ENCODE measurements at places on chromosomes 16 and 17.

DNA sequence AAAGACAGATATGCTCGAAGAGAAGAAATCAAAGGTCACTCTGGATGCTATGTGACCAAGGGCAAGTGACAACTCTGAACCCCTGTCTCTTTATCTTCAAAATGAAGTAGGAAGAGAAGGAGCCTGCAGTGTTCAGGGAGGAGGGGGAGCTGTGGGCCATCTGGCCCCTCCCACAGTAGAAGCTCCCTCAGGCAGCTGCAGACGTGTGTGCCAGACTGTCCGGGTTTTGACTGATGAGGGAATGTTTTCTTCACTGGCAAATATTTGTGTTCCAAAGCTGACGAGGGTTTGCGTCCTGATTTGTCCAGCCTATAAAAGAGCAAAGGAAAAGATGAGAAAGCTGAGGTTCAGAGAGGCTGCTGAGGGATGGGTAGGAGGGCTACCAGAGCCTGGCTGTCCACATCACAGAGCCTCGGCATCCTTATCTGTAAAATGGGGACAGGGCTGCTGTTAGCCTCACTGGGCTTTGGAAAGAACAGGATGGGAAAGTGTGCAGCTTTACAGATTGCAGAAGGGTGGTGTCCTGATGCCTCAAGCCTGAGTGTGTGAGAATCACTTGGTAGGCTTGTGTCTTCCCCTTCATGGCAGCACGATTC lies 1.8 kb upstream of the GINS2 start:
- DNase-seq = no peak

- no peak for DNase-seq
Measured at GRCh38 chr17:74305865-74306654, 20.0 kb upstream of the KIF19 start.

DNA sequence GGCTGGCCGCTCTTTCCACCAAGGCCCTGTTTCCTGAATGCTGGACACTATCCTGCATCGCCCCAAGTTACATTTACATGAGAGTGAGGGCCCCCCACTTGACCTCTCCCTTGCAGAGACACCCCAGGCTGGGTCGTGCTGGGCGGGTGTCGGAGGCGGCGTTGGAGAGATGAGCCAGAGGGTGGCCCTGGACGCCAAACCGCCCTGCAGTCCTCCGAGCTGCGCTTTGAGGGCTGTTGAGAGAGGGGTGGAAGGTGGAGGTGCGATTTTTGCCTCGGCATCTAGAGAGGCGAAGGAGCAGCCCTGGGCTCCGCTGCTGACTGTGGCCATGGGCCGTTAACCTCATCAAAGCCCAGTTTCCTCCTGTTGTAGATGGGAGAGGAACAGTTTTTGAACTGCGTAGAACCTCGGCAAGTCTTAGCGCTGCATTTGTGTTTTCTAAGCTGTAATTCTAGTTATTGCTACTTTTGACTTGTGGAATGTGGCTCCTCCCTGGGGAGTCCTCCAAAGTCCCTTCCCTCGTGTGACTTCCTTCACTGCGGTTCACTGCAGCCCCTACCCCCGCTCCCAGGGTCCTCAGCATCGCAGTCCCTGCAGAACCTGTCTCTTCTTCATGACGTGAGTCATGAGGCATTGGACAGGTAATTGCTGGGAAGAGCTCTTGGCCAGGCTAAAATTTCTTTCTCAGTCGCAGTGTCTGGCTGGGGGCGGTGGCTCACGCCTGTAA lies 986 bp upstream of the ELOB start:
- DNase-seq = no peak

GRCh38 chr17:56793957-56794356 lies 39.8 kb downstream of the C17orf67 start:
- no peak for DNase-seq

DNA sequence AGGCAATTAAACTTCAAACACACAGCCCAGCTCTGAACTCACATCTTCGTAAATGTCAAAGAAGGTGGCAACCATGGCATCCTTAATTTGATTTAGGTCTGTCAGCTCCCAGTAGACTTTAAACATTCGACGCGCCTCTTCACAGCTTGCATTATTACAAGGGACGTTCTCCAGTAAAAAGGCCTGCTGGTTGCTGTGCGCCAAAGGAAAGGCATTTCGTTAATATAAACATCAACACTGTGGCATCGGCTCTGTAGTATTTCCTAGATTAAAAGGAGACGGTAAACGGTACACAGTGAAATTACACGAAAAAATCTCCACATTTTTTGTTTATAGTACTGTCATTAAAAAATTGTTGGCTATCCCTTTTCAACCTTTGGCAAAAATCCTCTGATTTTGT lies 116.8 kb upstream of the NETO2 start:
- no peak for DNase-seq

DNA sequence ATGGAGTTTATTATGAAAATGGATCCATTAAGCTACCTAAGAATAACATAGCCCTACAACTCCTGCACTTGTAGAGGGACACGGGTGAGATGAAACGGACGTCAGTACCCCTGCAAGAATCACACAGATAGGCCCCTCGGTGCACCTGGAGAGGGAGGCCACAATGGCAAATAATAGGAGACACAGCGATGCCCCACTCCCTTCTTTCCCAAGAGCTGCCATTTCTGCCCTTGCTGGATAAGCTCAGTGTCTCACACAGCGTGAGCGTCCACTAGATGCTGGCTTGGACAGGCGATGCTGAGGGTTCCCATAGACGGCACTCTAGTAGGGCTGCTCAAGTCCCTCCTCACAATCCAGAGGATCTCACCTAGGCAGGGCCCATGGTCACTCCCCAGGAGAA lies 67.8 kb downstream of the ADCY9 start:
- DNase-seq = no peak

DNA sequence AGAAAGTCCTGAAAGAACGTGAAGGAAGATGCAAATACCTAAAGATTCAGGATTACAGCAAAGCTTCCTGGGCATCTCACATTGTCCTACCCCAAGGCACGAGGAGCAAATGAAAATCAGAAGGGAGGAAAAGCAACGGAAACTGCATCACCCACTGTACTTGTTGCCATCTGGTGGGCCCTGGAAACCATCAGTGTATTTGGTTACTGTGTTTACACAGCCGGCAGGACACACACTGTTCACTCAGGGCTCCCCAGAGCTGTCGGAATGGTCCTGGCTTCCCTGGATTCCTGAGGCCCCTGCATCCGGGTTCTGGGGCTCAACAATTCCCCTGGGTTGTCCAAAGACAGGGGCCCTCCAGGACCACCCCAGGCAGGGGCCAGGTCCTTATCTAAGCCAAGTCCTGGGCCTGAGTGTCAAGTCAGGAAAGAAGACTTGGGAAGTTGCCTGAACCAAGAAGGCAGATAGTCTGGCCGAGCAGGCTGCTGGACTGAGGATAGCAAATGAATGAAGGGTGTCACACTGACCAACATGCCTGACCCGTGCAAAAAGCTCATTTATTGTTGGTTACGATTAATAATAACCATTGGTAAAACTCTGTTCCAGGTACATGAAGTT lies 52.8 kb downstream of the SOX9 start:
- no peak for DNase-seq

DNA sequence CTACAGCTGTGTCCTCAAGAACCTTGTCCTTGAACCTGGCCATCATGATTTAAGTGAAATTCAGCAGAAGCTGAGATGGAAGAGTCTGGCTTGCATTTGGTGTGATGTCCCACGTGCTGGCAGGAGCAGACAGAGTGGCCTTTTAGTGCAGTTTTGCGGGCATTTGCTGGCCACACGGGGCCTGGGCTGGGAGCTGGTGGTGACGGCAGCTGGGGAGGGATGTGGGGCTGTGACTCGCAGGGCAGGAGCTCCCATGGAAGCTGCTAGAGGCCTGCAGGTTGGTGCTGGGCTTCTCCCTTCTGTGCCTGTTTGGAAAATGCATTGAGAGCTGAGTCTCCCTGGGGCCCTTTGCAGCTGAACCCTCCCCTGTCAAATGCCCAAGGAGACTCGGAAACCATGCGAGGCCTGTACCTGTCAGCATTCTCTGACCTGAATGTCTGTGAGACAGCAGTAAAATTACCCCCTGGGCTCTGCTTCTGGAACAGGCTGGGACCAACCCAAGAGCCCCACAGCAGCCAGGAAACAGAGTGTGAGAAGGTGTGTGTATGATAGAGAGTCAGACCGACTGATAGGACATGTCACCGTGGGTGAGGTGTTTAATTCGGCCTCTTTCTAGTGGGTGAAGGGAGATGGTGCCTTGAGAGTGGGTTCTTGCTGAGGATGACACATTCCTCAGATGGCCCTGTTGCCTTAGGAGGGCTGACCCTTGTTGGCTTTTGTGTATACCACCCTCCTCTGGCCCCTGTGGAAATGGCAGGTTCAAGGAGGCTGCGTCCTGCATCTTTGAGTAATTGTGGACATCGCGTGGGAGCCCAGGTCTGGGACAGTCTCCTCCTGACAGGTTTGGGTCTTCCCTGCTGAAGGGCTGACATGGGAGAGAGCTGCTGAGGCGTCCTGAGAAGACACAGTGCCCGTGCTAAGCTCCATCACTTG lies 145.5 kb downstream of the MSI2 start:
- DNase-seq = no peak

DNA sequence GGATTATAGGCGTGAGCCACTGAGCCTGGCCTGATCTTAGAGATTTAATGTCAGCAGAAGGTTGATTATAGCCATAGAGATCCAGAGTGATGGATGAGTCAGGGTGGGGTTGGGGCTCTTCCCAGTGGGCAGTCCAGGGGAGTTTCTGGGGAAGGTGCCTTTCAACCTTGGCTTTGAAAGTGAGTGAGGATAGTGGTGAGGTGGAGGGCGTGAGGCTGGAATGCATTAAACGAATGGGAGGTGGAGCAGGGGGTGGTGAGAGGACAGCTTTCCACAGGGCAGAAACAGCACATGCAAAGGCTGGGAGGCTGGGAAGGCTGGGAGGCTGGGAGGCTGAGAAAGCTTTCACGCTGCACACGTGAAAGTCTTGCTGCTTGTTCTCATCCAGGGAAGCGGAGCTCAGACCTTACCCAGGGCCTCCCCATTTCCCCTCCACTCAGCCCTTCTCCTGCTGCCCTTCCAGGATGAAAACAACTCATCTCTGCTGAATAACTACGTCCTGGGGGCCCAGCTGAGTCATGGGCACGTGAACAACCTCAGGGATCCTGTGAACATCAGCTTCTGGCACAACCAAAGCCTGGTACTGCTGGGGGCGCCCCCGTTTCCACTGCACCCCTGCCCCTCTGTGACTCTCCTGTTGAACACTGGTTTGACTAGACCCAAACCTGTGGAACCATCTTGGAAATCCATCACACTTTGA lies 22.3 kb downstream of the ADGRG5 start:
- DNase-seq = peak; percentile 33

- DNase-seq = no peak
Measured at GRCh38 chr17:39376434-39376833, 25.0 kb downstream of the FBXL20 start.

GRCh38 chr17:21174713-21175112 lies 39.2 kb downstream of the TMEM11 start:
- DNase-seq = peak; percentile 23

DNA sequence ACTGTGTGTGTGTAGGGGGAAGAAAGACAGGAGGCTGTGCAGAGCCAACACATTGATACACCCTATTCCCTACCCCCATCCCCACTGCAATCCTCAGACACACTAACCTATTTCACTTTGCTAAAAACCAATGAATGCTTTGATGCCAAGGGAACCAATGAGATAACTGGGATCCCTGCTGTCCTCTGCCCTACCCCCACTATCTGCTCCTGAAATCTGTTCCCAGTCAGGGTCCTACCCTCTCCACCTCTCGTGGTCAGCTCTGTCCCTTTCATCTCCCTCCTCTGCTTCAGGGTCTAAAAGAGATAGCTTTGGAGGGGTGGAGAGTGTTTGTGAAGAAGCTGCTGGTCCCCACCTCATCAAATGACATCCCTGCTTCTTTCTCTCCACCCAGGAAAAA lies 19.1 kb upstream of the SP6 start:
- DNase-seq = no peak

- DNase-seq = peak; percentile 32
Measured at GRCh38 chr16:85969159-85969558, 70.2 kb downstream of the IRF8 start.

- no peak for DNase-seq
Measured at GRCh38 chr16:9107025-9107970, 15.9 kb downstream of the HAPSTR1 start.

DNA sequence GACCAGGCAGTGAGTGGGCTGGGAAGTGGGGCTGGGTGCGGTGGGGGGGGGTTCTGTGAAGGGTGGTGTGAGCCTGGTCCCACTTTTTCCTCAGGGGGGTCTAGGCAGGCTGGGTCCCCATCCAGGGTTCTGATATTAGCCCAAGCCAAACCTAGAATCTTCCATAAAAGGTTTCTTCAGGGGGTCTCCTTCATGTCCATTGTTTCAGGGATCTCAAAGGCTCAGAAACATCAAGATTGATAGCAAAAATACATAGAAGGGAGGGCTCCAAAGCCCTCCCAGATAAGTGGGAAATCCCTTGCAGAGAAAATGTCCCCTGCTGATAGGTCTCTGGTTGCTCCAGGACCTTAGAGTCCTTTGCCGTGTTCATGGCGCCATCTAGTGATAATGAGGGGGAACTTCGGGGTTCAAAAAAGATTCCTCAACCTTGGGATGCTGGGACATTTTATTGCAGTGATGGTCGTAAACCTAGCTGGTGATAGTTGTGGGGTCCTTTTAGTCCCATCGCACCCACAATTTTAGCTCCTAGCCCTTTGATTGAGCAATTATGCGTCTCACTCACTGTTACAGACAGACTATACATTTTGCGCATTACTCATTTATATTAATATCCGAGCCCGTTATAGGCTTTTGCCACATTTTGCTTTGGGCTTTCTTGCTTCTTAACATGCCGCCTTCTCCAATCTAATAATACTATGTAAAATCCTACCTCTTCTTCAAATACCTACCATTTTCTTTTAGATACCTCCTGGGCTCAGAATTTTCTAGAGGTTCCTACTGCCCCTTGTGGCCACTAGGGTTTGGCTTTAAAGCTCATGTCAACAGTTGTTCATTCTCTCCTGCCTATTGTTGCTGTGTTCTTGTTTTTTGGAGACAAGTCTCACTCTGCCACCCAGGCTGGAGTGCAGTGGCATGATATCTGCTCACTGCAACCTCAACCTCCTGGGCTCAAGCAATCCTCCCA lies 35.1 kb downstream of the IGF2BP1 start:
- peak; percentile 89 for DNase-seq

DNA sequence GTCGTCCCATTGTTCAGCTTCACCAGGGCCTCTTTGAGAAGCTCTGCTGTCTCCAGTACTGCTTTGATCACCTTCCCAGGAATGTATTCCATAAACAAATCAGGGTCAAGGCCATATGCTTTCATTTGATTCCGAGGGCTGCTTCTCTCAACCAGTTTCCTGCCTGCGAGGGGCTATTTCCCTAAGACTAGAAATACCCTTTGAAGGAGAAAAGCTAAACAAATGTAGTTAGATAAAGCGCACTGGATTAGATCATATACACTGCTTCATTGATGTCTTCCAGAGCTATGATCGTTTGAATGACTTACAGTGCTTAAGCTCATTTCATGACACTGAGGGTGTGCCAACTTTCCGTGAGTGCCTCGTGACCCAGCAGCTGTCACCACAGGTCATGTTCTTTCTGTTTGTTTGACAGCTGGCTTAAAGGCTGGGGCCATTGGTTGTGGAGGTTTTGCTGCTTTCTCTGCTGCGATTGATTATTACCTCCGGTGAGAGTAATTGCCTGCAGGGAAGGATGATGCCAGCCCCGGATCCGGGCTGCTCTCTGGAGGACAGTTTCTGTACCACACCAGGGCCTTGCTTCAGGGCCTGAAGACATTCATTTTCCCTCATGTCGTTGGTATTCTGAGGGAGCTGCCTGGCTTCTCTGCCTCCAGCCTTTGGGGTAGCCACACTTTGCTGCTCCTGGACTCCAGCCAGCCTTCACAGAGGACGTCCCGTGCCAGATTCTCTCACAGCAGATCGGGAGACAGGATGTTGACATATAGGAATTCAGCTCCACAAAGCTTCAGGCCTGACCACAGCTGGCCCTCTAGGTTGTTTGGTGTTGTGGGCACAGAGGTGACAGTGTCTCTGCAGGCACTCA lies 3.9 kb downstream of the TIMM22 start:
- DNase-seq = peak; percentile 73

GRCh38 chr16:64892835-64893785 lies 228.8 kb downstream of the CDH11 start:
- DNase-seq = peak; percentile 76
